ENCODE measurements at places on chromosomes 3 and 15. TPM values are rescaled to one million over a fixed set of nuclear protein-coding genes. Genes with fewer than 3 reads are reported as not detected.

DNA sequence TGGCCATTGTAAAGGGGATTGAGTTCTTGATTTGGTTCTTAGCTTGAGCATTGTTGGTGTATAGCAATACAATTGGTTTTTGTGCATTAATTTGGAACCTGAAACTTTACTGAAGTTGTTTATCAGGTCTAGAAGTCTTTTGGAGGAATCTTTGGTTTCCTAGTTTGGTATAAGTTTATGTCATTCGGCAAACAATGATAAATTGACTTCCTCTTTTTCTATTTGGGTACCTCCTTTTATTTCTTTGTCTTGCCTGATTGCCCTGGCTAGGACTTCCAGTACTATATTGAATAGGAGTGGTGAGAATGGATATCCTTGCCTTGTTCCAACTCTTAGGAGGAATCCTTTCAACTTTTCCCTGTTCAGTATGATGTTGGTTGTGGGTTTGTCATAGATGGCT is 32.1 kb downstream of the SPESP1 start:
- DNase-seq, result no peak

DNA sequence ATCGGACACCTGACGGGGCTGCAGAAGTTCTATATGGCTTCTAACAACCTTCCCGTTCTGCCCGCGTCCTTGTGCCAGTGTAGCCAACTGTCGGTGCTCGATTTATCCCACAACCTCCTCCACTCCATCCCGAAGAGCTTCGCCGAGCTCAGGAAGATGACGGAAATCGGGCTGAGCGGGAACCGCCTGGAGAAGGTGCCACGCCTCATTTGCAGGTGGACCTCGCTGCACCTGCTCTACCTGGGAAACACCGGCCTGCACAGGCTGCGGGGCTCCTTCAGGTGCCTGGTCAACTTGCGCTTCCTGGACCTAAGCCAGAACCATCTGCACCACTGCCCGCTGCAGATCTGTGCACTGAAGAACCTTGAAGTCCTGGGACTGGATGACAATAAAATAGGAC is 9.8 kb upstream of the LRRC34 start:
- no peak for DNase-seq

- no peak for DNase-seq
These were observed 3.3 kb downstream of the CRYGS start for GRCh38 chr3:186540835-186541226.

ZNF385D gene
- total RNA-seq, result 32.3 TPM

- no peak for DNase-seq
These were observed 16.2 kb downstream of the SQOR start for GRCh38 chr15:45650889-45651525.

DNA sequence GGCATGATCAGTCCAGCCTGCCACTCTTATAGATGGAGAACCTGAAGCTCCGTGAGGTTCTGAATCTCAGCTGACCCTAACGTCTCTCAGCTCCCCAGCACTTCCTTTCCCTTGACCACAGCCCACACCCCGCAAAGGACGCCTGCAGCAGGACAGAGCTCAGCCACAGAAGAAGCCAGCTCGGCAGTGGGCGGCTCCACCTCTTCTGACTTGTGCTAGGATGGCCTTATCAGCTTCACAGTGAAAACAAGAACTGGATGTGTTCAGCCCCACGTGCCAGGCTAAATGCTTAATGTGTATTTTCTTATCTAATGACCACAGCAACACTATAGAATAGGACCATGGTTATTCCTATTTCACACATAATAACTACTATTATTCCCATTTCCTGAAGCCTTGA is 127.6 kb downstream of the ARNT2 start:
- no peak for DNase-seq

SPATA12 gene
- not detected for total RNA-seq

GOLGA6A gene
- total RNA-seq, result 0.98 TPM

DNA sequence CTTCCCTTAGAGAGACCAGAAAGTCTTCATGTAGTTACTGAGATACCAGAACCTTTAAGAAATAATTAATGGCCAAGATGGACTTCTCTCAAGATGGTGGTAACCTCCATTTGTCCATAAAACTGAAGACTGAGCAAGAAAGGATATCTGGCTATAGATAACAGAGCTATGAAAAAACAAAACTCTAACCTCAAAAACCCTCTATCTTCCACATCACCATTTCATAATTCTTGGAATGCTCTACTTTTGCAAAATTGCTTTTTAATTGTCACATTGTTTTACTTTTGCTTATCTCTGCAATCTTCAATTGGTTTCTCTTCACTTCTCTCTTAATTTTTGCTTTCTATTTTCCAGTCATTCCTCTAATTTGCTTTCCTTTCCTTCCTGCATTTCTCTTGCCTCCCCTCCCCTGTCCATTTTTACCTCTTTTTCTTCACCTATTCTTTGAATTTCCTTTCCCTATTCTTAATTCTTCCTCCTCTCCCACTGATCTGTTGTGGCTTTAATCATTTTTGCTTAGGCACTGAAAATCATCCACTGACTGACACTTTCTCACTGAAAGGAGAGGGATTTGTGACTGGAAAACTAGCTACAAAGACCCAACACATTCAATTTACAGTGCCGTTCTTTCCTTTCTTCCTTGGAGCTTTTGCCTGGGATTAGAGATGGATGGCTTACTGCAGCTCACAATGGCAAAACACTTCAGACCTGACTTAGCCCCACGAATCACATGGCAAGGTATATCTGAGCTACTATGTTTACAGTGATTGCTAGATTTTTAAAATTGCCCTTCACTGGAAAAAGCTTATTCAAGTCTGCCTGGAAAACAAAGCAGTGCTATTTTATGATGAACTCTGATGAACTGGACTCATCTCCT is 242.8 kb downstream of the CHST2 start:
- no peak for DNase-seq

GRCh38 chr3:195095035-195095703 is 175.8 kb downstream of the XXYLT1 start:
- DNase-seq, result no peak

ISG20 gene
- 20.2 TPM for total RNA-seq

GRCh38 chr3:14392231-14392630 is 10.2 kb upstream of the SLC6A6 start:
- DNase-seq, result no peak

DNA sequence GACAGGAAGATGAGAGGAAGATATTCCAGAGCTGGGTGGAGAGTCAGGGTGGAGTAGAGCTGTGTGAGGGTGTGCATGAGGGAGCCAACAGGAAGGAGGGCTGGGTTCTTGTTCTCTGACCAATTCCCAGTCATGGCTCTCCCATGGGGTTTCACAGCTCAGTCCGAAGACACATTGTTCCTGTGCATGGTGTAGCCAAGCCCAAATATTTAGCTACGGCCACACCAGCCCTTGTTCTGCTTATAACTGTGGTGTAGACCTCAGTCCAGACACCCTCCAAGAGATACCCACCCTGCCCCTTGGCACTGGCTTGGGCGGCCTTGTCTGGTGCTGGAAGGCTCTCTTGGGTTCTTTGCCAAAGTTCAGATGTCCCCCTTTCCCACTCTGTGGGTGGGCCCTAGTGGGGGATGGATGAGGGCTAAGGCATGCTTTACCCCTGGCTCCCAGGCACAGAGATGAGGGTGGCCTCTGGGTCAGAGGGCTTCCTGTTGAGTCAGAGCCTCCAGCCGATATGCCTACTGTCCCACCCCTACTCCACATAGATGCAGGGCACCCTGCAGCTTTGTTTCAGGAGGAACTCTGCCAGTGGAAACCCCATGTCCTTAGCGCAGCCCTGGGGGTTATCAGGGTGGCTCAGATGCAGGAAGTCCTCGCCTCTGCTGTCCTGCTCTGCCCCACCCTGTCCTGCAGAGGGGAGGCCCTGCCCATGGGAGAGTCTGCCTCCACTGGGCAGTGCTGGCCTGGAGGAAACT is 271.2 kb upstream of the CTDSPL start:
- DNase-seq, result no peak

ACAN gene
- total RNA-seq, result 2.7 TPM

DNA sequence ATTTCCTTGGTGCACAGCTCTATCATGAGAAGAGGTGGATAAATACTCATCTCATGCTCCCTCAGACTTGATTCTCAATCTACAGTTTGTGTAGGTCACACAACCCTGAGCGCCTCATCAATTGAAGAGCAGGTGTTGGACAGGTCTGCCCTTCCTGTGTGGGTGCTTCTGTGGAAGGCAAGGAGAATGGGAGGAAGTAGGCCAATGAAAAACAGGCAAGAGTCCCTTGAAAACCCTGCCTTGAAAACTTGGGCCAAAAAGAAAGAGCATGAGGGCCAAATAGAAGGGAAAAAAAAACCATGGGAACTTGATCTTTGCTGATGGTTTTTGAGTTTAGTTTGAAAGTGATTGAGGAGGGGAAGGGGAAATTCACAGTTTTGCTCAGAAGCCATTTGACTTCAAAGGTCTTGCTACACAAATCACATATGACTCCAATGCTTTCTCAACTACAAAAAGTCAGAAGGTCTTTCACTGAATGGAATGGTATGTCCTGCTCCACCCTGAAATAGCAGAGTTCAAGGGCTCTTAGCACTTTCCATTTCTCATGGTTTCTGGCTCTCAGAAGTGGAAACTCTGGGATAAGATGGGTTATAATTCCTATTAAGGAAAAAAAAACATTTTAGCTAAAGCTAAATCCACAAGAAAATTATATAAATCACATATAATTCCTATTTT is 37.2 kb upstream of the TM4SF1 start:
- DNase-seq, result no peak

GRCh38 chr15:77664428-77664827 is 31.7 kb upstream of the LINGO1 start:
- DNase-seq, result no peak
